ENCODE measurements at places on chromosomes 2 and 18.

DNA sequence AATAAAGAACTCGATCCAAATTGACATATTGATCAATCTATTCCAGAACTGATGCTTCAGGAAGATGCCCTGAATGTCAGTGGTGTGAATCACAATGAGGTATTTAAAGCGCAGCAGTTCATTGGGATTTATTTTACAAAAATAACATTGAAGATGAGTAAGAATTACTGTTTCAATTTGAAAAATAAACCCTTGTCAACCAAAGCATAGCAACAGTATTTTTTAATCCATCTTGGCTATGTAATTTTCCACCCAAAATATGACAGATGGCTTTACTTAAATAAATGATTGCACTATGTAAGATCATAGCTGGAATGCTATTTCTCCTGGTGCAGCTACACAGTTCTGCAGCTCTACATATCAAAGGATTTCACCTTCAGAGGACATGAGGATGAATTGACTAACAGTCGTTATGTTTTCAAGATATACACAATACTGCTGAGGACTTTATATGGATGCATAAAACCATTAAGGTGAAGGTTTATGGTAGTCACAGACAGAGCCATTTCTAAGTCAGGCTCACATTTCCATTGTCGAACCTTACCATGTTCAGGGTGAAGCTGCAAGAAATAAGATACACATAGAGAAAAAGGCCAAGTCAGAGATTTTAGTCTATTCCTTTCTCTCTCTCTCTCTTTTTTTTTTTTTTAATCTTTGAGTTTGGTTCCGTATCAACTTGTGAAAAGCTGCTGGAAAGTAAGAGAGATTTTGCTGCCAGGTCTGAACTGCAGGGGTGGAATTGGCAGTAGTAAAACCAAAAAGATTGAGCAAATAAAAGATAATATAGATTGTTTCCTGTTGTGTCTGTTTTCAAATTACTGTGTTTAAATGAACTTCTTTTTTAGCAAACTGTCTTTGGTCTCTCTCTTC lies 398.0 kb upstream of the CDH20 start:
- no peak for DNase-seq

GRCh38 chr18:10864722-10865121 lies 284.6 kb downstream of the PIEZO2 start:
- DNase-seq: no peak

GRCh38 chr2:63587814-63588384 lies 378 bp downstream of the WDPCP start:
- no peak for DNase-seq

- no peak for DNase-seq
Observed at GRCh38 chr2:17933256-17933655, 54.8 kb downstream of the KCNS3 start.

DNA sequence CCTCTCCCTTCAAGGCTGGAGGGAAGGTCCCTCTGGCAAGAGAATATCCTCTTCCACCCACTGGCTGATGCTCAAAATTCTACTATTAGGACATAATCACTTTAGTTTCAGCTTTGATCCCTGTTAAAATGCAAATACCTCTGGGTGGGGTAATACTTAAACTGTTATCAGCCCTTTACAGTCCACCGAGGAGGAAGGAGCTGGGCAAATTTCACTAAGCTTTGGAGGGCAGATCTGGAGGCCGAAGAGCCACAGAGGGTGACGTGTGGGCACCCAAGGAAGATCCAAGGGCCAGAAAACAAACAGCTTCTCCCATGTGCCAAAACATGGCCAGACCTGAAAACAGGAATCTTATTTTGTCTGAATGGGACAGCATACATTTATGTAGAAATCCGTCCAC lies 74.6 kb upstream of the BCL11A start:
- no peak for DNase-seq

- DNase-seq: peak; percentile 52
Observed at GRCh38 chr2:149169656-149170055, 131.2 kb downstream of the LYPD6B start.

GRCh38 chr2:9473985-9474360 lies 378 bp upstream of the IAH1 start:
- DNase-seq: peak; percentile 55

- no peak for DNase-seq
Observed at GRCh38 chr2:201072201-201072530, 365 bp downstream of the NDUFB3 start.

DNA sequence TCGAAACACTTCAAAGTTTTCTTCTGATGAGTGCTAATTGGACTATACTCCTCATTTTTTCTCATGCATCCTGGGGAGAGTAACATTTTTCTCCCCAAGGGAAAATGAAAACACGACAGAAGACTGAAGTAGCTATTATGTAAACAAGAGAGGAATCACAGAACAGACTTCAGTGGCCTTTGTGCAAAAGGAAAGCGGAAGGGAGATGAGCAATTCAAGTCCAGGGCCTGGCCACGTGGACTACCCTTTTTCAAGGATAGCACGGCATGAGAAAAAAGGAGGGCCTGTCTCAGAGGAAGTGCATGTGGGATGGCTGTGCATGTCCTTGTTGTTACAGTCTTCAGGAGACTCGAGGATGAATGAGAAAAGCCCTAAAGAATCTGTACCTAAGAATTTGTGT lies 43.8 kb upstream of the KCNE4 start:
- DNase-seq: no peak

DNA sequence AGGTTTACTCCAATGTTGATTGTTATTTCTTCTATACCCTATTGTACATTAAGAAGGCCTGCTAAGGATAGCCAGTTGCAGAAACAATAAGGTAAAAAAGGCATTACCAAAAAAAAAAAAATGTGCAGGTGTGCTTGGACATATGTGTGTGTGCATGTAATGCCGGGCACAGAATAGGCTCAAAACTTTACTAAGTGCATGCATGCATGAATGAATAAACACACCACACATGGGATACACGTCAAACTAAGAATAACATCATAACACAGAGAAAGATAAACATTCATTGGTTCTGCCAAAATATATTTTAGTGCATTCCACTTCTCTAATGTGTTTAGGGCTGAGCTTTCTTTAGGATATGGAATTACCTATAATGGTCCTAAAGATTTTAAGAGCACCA lies 298.2 kb downstream of the TCF4 start:
- DNase-seq: no peak

DNA sequence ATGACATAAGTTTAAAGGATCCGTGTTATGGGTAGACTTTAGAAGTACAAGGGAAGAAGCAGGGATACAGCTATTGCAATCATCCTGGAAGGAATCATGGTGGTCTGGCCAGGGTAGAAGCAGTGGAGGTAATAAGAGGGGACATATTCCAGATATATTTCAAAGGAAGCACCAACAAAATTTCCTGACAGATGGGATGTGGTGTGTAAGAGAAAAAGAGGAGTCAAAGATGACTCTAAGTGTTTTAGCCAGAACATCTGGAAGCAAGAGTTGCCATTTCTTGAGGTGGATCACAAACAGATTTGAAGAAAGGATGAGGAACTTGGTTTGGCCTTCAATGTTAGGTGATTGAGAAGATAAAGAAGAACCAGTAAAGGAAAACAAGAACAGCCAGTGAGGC lies 133.1 kb upstream of the CTAGE1 start:
- no peak for DNase-seq

- DNase-seq: no peak
Observed at GRCh38 chr2:143144813-143145455, 15.7 kb downstream of the ARHGAP15 start.

GRCh38 chr2:4576075-4576474 lies 872.7 kb downstream of the DCDC2C start:
- DNase-seq: no peak

GRCh38 chr2:230976671-230977171 lies 19.2 kb upstream of the SPATA3 start:
- DNase-seq: no peak

GRCh38 chr2:118529908-118530599 lies 317.4 kb downstream of the EN1 start:
- no peak for DNase-seq

DNA sequence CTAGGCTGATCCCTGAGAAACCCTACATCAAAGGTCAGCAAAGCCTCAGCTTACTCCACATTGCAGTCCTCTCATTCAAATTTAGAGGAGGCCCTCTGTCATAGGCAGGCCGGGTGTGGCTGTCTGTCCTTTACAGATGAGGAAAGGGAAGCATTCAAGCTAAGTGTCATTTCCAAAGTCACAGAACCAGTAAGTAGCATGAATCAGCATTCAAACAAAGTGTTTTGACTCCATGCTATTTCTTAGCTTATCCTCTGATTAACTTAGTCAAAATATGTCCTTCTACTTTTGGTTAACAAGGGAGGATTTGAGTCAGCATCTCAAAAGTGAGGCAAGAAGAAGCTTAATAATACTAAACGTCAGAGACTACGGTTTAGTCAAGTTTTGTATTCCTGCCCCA lies 409.0 kb upstream of the POU3F3 start:
- DNase-seq: no peak

GRCh38 chr2:160576054-160576499 lies 82.5 kb upstream of the RBMS1 start:
- no peak for DNase-seq

DNA sequence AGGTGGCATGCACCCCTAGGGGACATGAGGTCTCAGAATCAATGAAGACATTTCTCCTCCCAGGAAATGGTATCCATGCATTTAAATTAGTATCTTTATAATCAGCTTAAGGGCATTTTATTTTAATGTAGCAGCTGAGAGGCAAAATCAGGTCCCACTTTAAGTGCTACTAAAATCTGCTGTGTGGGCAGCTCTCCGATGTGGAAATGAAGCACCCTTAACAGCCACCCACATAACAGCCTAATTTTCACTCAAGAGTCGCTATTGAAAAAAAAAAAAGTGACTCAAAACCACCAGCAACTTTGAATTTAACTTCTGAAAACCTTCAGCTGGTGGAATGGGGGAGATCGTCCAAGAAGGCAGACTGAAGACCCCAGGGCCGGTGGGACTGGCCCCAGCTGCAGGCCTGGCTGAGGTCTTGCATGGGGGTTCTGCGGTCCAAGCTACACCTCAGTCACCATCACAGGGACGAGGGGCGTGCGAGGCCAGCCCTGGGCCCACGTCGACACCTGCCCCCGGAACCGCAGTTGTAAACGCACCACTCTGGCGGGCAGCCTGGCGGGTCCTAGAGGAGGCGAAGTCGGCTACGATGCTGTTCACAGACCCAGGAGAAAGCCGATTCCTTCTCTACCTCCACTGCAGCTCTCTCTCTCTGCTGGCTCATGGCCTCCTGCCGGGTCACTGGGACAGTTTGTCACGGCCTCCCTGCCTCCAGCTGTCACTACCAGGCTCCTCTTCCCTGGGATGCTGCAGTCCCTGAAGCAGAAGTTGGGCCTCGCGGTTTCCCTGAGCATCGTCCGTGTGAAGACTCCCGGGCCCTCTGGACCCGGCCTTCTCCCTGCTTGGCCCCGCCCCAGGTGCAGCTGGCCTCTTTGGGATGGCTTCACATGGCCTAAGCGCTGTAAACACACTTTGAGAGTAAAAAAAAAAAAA lies 111.9 kb downstream of the KCNF1 start:
- DNase-seq: no peak

DNA sequence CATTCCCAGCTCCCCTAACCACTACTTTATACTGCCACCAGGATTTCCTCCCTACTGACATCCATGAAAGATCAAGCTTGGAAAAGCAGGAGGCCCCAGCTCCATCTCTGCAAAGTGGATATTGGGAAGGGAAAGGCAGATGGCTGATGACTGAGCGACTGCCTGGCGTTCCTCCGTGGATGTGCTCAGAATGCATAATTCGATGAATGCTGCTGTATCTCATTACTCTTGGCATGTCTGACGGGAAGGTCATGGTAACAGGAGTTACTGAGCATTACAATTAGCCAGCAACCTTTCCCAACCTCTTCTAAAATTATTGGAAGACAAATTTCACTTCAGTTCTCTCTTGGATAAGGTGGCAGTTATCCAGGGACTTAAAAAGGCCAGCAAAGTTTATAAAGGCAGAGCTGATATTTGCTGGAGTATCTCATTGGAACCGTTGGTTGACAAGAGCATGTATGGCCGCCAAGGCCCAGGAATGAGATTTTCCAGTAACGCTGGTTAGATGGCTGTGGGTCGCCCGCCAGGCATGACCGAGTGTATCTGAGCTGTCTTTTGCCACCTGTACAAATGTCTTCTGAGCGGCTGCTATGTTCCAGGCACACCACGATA lies 34.5 kb downstream of the KCNE4 start:
- DNase-seq: no peak

- no peak for DNase-seq
Observed at GRCh38 chr18:2538844-2539243, 32.5 kb downstream of the METTL4 start.

DNA sequence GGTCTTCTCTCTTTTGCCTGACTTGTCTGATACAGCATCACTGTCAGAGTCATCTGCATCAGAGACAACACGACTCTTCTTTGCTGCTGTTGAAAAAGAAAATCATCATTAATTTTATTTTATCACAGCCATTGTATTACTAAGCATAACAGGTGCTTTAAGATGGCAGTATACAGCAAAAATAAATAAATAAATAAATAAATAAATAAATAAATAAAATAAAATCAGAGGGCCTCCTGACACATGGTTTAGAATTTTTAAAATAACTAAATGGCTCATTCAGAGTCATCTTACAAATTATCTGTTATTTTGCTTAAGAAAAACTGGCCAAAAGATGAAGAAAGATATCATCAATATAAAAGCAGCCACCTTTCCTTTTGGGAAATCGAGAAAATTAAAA lies 22.8 kb downstream of the IWS1 start:
- DNase-seq: no peak

DNA sequence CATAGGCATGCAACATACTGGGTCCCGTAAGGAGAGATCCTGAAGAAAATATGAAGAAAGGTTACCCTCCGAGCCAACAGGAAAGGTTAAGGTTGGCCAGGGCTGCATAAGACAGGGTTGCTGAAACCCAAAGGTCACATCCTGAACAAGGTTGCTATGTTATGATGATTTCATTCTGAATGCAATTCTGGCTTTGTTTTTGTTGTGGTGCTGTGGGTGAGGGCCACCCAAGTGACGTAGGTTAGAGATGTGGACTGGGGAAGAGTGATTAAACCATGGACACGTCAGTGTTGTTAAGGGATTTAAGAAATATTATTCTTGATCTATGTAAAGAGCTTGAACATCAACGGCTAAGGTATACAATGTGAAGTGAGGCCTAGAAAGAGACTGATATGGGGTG lies 60.0 kb downstream of the ZEB2 start:
- DNase-seq: no peak

- DNase-seq: no peak
Observed at GRCh38 chr2:85470850-85471800, 52.6 kb downstream of the SH2D6 start.

- DNase-seq: no peak
Observed at GRCh38 chr2:236505041-236505440, 64.6 kb upstream of the ACKR3 start.

DNA sequence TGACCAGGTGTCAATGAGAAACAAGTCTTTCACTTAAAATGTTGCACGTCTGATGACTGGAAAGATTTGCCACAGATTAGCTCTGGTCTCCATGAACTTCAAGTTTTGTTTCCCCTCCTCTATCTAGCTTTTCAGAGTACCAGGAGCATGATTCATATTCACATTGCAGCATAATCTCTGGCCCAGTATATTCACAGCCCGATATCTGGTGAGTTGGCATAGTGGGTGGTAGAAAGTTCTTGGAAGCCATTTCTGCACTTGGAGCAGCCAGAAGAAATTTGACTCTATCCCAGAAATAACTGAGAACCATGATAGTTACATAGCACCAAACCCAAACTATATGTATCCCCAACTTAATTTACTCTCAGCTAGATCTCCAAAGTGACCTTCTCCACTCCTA lies 503.9 kb downstream of the PID1 start:
- DNase-seq: no peak

GRCh38 chr18:77528872-77529271 lies 279.2 kb downstream of the GALR1 start:
- DNase-seq: no peak
